ENCODE measurements at places on chromosomes 1 and 21.
A peak's percentile ranks its signal among the peaks of the same experiment; 100 is the strongest.

GRCh38 chr1:44239961-44240371 is 26.7 kb downstream of the DMAP1 start:
- no peak for DNase-seq

DNA sequence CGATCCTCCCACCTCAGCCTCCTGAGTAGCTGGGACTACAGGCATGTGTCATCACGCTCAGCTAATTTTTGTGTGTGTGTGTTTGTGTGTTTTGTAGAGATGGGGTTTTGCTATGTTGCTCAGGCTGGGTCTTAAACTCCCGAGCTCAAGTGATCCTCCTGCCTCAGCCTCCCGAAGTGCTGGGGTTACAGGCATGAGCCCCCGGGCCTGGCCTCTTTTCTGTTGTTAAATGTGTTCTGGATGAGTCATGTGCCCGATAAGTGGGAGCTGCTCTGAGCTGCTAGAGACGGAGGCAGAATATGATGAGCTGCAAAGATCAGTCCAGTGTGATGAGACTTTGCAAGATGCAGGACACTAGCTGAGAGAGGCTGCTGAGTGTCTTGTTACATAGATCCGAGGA is 75.5 kb downstream of the VPS13D start:
- DNase-seq: no peak

- DNase-seq: no peak
Measured at GRCh38 chr1:194709439-194709838, 1523.0 kb upstream of the B3GALT2 start.

- DNase-seq: no peak
Measured at GRCh38 chr1:97837161-97837560, 83.7 kb downstream of the DPYD start.

DNA sequence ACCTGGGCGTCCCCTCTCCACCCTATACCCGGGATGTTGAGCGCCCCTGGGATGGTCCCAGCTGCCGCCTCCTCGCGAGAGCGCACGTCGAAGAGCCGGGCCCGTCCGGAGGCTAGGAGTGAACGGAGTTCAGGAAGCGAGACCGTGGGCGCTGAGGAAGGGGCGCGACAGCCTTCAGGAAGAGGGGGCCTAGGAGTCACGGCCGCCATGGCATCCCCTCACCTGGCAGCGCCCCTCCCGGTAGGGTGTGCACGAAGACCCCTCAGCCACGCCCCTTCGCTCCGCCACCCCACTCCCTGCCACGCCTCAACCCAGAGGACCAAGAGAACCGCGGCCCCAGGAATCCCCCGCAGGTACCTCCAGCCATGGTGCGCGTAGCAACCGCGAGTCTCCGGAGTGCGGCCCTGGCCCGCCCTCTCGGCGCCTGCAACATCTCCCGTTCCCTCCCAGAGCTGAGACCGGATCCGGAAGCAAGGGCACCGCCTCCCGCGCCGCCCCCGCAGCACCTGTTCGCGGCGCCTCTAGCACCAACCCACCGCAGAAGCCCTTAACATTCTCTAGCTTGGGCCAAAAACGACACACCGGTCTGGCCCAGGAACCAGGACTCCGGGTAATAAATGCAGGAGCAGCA is at the start of gene TSTD1:
TSTD1 (minus strand) TSS at position 442 of the 631 bp plus-strand sequence; CDS start at position 367, 75 bp downstream.
- peak; percentile 80 for DNase-seq

GRCh38 chr1:184987696-184988095 is 13.4 kb upstream of the NIBAN1 start:
- no peak for DNase-seq

DNA sequence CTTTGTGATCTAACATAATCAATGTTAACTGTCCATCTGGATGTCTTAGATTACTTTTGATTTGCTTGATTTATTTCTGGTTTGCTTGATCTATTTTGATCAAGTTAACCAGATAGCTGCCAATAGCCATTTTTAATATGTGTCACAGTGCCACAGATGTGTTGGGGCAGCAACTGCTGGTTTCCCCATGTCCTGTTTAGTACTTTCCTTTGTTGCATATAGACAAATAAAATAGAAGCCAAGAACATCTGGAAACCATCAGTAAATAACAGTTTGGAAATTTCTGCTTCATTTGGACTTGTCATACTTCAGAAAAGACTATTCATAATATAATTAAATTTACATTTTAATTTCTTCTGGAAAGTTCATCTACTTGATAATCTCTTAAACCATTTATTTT is 145.6 kb upstream of the C21orf91 start:
- DNase-seq: no peak

DNA sequence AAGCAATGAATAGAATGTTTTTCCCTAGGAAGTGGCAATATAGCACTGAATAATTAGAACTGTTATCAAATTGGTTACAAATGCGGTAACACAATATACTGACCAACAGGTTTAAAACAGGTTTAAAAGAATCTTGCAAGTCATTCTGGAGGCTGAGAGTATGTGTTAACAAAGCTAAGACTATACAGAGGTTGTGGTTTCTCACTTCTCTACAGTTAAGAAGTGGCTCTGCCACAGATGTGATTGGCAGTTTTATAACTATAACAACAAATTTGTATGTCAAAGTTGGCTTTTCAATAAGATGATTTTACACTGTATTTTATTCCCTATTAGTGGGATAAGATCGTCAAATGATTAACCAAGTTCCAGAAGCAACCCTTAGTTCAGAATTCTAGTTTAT is 7.1 kb downstream of the ANGEL2 start:
- DNase-seq: no peak

DNA sequence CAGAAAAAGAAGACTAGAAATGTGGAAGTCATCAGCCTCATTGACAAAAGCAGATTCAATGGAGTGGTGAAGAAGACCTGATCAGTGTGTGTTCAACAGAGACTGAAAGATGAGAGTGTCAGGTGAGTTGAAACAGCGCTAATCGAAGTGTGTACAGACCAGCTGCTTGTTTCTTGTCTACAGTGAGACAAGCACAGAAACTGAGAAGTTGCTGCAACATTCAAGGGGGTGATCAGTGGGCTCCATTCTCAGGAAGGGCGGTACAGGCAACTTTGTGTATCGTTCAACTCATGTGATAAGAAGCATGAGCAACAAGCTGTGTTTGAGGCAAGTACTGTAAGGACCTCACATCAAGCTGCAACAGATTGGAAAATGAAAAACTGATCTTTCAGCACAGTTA is 19.4 kb downstream of the DSCAM start:
- DNase-seq: no peak

- no peak for DNase-seq
Measured at GRCh38 chr1:226863446-226863845, 7.0 kb upstream of the PSEN2 start.

DNA sequence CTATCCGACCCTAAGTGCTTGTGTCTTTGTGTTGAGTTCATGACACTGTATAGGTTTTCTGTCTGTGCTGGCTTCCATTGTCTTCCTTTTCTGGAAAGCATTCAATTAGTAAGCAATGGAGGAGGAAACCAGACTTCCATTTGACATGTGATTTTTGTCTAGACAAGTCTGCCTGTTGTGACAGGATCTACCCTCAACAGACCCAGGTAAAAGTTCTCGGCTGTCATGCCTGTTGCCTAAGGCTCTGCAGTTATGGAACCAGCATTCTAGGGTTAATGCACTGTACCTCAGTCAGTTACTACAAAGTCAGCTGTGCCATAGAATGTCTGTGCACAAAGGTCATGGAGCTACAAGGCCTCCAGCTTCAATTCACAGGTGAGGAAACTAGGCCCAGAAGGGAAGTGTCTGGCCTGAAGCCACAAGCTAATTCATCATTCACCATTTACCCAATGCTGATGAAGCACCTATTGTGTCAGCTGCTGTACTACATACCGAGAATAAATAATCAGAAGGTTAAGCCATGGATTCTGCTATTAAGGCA is 72.3 kb downstream of the PLPP3 start:
- DNase-seq: no peak

GRCh38 chr1:225962440-225962975 is 21.5 kb upstream of the LEFTY2 start:
- DNase-seq: peak; percentile 50

- DNase-seq: peak; percentile 39
Measured at GRCh38 chr1:156920233-156921052, at the start of gene LRRC71. LRRC71 (plus strand) TSS chr1:156920632; CDS start chr1:156920804, 172 bp downstream.

GRCh38 chr1:171421413-171422020 is 63.8 kb upstream of the PRRC2C start:
- no peak for DNase-seq

- DNase-seq: no peak
Measured at GRCh38 chr1:68481041-68481440, 15.8 kb downstream of the DEPDC1 start.

DNA sequence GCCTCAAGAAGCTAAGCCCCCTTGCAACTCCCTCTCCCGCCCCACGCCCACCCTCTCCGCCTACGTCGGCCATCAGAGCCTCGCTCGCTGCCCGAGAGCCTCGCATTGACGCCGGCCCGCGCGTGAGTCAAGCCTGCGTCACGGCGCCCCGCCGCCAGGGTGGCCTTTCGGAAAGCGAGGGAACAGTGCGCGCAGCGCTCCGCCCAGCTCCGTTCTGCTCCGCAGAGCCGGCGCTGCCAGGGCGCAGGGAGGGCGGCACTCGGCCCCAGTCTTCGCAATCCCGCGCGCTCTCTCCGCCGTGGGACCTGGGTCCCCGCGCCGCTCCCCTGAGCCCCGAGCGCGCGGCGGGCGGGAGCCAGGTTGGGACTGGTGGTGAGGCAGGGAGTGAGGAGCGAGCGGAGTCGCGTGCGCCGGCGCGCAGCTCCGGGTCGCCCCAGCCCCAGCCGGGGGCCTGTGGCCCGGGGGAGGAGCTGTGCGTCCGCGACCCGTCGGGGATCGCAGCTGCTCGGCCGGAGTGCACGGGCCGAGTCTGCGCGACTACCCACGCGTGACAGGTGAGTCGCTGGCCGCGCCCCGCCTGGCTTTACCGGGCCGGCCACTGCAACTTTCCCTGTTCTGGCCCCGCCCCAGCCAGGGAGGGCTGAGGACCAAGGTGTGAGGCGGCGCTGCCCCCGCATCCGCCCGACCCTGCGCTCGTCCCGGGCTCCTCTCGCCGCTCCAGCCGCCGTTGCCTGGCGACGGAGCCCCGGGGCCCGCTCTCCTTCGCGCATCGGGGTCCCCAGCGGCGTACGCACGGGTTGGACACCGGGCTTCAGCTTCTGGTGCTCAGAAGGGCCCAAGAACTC is at the start of gene SLC6A17:
SLC6A17 (plus strand) TSS at position 165 of the 845 bp plus-strand sequence. CDS start 16,436 bp downstream, outside the sequence.
- DNase-seq: no peak

- no peak for DNase-seq
Measured at GRCh38 chr1:181347495-181348390, 135.6 kb upstream of the CACNA1E start.

DNA sequence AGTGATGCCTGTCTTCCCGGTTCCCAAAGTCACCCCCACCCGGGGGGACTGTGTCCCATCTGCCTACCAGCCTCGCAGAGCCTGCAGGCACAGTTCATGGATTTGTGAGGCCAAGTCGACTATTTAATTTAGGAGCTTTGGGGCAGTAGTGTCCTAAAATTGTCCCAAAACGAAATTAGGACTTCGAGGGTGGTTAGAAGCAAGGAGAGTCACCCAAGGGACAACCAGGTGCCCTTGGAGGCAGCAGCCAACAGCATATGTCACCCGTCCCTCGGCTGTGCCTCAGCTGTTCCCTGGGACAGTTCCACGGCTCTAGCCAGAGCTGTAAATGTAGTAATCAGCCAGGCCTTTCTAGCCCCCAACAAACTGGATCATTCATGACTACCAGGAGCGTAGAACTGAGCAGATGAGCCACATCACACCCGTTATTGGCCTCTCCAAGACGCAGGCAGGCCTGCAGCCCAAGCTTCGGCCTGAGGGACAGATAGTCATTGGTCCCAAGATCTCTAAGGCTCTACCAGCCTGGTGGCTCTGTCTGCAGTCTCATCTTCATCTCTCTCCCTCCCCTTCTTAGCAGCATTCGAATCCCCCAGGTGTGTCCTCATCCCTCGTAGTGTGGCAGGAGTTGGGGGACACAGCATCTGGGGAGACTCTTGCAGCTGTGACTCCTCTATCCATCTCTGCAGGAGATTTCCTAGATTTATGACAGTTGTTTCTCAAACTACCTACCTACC is 2.9 kb downstream of the PAX7 start:
- no peak for DNase-seq

DNA sequence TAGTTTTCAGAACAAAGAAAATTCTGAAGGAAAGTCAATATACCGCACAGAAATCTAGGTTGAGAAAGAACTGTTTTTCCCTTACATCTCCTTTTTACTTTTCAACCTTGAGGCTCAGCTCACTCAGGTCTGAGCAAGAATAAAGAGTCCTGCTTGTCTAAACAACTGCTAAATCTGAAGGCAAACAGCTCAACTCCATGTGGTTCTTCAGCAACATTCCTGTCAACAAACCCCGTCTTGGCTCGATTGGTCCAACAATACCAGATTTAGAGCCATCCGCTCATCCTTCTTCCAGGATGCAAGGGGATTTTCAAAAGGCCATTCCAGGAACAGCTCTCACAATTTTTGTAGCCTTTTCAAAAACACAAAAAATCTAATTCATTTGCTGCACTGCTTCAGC is 119.8 kb downstream of the HLCS start:
- DNase-seq: no peak
